ENCODE measurements at places on chromosomes 3 and 15. TPM values are rescaled to one million over a fixed set of nuclear protein-coding genes. Genes with fewer than 3 reads are reported as not detected.

GRCh38 chr3:99669879-99670555, 31.6 kb downstream of the COL8A1 start:
- no peaks in the 10 kb centered on the region for H3K27me3 ChIP-seq
- DNase-seq, result no peak
- H3K36me3 ChIP-seq, result no peaks in the 10 kb centered on the region
- no peak overlapping the region for H3K27ac ChIP-seq
- H3K4me1 ChIP-seq, result no peaks in the 10 kb centered on the region

GRCh38 chr15:82571722-82572222, 31.5 kb upstream of the RPS17 start:
- no peak overlapping the region for H3K27ac ChIP-seq
- no peaks in the 10 kb centered on the region for H3K36me3 ChIP-seq
- H3K4me1 ChIP-seq, result no peaks in the 10 kb centered on the region
- DNase-seq, result peak; percentile 58
- no peaks in the 10 kb centered on the region for H3K27me3 ChIP-seq
- H3K4me3 ChIP-seq, result no peak overlapping the region

RRP9 gene
- total RNA-seq, result 9.9 TPM

ZBED2 gene
- total RNA-seq, result not detected

ZDHHC23 gene
- total RNA-seq, result 23.8 TPM

All from Peyer's patch (tissue), 4 donors.